Pons (tissue), 1 donor: ENCODE measurements at places on chromosomes 5 and 9.

GRCh38 chr5:32426440-32427151 lies 17.9 kb downstream of the ZFR start:
- no peak for DNase-seq

DNA sequence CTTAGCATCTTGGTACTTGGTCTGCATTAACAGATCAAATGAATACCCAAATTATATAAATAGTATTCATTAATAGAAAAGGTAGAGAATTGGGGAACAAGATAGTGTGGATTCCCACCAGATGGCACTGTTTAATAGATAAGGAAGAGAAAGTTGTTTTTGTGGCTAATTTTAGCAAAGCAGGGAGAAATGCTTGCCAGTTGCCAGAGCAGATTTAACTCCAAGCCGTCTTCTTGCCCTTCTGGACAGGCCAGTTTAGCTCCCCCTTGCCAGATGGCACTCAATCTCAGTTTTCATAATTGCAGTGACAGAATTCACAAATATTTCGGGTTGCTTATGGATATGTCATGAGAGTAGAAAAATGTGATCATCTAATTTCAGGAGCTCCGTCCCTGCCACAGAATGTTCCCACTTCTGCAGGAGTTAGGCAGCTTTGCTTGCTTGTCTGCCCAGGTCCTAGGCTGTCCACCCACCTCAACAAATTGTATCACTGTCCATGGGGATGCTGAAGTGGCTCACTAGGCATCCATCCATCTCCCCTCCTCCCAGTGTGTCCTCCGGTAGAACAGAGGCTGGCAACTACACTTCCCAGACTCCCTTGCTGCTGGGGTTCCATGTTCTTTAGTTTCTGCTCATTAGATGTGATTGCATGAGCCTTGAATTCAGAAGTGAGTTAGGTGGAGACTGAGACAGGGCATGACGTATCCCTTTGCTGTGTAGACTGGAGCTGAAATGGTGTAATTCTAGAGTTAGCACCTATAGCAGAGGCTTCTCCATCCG lies 11.8 kb upstream of the HEXB start:
- DNase-seq = peak; percentile 88

- peak; percentile 67 for DNase-seq
Observed at GRCh38 chr9:133121915-133122550, 993 bp upstream of the RALGDS start.

DNA sequence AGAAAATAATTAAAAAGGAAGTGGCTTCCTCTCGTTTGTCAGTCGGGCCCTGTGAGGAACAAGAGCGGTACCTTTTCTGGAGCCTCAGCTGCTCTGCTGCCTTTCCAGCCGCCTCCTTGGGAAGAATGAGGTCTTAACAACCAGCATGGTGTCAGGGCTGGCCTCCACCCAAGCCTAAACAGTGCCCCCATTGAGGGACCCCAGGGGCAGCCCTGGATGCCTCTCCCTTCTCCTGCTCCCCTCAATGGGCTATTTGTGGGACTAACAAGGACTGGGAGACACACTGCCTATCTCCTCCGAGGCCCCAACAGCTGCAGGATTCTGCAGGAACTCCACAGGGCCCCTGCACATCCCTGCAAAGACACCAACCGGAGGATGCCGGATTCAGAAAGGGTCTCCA lies 155.4 kb upstream of the MAP3K1 start:
- DNase-seq = peak; percentile 93

- DNase-seq = no peak
Observed at GRCh38 chr9:32706725-32707100, 71.2 kb upstream of the TAF1L start.

- DNase-seq = no peak
Observed at GRCh38 chr9:75615284-75615683, 275.2 kb upstream of the PCSK5 start.

DNA sequence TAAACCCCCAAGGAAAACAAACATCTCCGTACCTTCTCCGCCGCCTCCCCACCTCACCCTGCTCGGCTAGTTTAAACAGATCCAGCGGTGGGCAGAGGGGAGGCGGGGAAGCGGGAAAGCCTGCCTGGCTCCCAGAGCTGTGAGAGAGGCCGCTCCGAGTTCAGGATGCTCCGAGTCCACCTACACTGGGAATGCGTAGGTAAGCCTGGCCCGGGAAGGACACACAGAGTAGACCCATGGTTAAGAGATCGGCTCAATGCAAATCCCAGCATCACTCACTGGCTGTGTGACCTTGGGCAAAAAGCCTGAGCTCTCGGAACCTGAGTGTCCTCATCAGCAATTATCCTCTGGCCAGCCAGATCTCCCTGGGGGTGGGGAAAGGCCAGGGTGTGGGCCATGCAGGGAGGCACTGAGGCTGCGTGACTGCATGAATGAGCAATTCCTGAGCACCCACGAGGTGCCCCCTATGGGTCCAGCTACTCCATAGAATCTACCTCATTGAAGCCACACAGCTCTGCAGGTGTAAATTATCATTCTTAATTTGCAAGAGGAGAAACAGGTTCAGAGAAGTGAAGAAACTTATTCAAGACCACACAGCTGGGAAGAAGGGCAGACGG lies 30.5 kb upstream of the LMX1B start:
- no peak for DNase-seq

DNA sequence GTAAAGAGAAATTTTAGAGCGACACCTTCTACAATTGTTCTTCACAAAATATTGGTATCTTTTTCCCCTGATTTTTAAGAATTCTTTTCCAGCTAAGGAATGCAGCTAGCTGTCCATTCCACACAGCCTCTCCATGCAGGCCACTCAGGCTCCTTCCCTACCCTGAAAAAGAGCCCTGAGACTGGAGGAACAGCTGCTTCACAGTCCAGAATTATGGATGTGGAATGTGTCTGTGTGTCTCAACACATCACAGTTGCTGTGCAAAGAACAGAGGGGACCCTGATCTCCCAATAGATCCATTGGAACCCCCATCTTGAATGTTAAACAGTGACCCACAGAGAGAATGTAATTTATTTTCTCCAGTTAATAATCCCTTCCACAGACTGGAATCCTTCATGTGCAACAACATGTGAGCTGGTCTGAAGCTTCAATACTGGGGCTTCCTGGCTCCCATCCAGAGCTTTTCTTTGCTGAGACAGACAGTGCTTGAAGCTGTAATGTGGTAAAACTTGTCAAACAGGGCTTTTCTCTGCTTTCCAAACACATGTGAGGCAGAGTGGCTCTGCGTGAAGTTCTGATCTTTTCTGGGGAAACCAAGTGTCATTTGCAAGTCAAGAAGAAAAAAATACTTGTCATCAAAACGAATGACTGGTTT lies 53.3 kb upstream of the SMC5 start:
- DNase-seq = no peak

DNA sequence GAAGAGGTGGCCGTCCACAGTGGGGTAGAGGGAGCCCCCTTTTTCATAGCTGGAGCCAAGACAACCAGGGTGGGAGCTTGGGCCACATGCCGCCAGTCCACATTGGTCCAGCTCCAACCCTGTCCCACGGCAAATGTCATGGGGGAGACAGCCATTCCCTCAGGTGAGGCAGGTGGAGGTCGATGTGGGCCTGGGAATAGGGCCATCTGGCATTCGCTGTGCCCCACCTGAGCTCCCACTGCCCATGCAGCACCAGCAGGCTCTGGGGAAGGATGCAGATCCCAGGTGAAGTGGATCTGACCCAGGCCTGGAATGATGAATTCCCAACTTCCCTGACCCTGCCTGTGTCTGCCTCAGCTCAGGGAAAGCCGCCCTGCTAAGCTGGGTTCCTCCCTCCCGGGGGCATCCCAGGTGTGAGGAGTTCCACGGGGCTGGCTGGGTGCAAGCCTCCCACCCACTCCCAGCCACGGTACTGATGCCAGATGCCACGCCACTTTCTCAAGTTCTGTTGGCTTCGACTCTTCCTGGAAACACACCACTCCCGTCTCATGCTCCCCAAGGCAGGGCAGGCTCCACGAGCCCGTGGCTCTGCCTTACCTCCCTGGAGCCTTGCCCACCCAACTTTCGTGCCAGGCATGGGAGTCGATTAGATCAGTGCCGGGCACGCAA lies 25.2 kb upstream of the FCN2 start:
- DNase-seq = no peak

DNA sequence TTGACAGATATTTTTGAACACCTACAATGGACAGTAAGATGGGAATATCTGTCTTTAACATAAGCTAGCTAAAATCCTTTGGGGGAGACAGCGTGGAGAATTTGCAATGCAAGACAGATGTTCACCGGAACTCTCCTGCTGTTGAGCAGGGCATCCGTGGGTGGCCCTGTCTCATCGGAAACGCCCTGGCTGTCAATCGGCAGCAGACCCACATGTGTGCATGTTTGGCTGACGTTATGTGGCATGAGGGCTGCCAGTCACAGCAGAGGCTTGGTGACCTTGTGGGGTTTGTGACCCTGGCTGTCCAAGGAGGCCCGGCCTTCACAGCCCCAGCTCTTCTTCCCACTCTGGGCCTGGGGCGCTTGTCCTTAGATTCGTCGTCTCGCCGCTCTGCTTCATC lies 129.7 kb upstream of the OTULINL start:
- DNase-seq = no peak

DNA sequence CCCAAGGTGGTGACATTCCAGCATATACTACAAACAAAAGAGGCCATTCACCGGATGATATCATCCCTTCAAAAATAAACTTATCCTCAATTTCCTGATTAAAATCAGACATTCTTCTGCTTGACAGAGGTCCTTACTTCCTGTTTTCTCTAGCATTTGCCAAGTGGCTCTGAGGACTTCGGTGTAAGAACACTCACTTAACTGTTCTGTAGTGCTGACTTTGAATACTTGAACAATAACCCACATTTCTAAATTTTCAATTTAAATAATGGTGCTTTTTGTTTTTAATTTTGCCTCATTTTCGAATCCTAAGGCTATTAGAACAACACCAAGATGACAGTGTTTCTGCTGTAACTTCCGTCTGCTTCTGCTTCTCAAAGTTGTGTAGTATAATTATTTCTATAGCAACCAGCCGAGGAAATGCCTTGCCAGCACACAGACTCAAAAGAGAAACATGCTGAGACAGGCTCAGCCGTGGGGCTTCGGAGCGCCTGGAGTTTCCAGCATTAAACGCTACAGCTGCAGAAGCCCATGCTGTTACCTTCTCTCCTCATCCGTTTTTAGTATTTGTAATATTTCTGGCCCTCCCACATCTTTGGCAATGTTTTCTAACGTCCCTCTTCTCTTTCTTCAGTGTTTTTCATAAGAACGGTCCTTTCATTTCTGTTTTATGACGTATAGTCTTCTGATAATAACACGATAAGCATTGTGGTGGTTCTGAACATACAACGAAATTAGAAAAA lies 19.5 kb upstream of the ANXA1 start:
- DNase-seq = peak; percentile 70

DNA sequence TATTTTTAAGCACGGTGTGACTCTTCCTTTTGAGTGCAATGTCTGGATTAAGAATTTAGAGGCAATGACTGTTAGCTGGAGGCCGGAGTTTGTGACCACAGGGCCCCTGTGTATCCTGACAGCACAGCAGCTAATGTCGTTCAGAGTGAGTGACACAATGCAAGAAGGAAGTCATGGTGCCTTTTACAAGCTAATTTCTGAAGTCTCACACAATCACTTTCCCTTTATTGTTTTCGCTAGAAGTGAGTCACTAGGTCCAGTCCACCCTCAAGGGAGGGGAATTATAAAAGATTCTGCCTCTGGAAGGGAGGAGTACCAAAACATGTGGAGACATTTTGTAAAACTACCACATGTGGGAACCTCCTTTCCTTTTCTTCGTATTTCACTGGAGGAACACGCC lies 185.5 kb upstream of the FGF10 start:
- DNase-seq = no peak

DNA sequence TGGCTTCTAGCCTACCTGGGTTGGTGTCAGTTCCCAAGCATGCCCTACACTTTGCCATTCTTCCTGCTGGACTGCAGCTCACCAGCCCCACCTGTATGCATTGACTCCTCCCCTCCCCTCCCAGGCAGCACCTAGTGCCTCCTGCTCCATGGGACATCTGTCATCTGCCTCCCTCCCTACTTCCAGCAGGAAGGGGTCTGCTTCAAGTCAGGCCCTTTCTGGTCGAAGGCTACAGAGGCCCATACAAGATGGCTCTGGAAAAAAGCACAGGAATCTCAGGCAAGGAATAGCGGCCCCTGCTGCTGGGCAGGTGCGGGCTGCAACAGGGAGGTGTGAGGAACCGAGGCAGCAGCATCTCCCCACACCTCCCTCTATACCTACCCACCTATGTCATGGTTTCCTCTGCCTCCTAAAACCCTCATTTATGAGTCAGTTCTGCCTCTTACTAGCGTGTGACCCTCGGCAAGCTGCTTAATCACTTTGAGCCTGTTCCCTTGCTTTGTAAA lies 19.7 kb downstream of the WWC1 start:
- DNase-seq = no peak

DNA sequence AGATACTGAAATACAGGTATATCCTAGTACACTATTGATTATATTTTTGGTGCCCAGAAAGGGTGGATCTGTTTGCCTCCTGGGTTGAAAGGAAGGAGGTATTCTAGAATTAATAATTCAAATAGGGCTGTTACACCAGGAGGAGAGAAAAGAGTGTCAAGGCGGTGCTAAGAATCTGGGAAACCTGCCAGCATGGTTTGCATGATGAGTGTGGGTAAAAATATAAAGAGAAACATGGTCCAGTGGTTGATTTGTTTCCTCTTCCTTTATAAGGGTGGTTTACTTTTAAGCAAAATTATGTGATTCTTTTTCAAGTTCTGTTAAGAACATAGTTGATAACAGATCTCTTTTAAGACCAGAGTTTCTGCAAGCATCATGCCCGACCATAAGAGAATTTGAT lies 69.4 kb upstream of the NFIB start:
- no peak for DNase-seq

DNA sequence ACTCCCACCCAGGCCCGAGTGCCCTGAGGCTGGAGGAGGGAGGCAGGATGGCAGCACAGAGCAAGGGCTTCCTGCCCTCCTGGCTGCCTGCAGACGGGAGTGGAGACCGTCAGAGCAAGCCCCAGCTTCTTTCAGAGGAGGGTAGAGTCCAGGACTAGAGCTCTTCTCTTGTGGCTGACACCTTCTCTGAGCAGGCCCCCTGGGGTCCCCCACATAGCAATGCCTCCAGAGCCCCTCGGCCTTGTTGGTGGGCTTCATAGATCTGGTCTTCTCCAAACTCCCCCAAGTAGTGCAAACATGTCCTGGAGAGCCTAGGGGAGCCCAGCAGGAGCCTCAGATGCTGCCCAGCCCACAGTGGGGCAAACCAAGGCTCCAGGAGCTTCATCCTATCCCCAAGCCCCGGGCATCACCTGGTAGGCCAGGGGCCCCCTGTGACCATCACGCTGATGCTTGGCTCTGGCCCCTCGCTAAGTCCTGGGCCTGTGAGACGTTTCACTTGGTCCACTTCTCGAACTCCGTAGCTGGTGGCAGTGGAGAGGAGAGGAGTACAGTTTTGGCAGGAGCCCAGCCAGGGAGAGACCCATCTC lies 2.0 kb downstream of the MZB1 start:
- DNase-seq = no peak

GRCh38 chr9:89115426-89115825 lies 63.2 kb downstream of the SHC3 start:
- DNase-seq = no peak

- DNase-seq = peak; percentile 28
Observed at GRCh38 chr5:99314721-99315120, 385.9 kb upstream of the CHD1 start.
